ENCODE measurements at places on chromosomes 4 and X.

- no peak for DNase-seq
Measured at GRCh38 chr4:48634688-48635308, 144.7 kb downstream of the ZAR1 start.

DNA sequence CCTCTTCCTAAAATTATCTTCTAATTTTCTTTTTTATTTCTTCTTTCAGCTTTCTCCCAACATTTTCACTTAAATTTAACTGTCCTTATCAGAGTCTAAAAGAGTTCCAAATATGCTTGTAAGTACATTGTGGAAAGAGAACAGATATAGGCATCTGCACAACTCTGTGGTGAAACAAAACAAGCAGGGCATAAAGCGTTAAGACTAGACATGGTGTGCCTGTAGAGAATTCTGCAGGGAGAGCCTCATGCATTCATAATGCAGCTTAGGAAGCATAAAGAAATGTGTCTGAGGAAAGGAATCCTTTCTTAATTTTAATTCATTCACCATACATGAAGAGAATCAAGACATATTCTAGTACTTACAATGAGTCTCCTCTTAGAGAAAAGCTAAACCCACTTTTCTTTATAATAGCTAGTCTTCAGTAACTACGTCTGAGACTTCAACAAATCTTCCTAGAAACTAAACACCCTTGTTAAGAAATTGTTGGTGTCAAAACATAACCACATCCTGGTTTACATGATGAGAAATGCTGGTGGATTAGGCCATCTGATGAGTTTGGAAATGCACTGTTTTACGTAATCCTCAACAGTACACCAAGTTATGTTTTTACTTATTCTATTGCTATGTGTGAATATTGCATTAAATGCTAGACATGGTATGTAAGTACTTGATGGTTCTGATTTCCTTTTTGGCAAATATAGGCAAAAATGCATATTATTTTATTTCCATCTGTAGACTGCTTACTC, 307.8 kb upstream of the GIMD1 start:
- DNase-seq = no peak

DNA sequence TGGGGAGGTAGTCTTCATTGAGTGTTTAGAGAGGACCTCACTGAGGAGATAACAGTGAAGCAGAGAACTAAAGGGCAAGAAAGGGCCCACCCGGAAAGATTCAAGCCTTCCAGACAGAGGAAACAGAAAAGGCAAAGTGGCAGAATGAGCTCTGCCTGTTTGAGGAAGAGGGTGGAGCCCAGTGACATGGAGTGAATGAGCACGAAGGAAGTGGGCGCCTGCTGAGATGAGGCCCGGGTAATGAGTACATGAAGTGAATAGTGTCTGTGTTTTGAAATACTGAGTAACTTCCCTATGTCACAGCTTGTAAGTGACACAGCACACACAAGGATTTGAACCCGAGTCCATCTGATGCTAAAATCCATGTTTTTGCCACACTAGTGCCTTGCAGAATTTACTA, 32.5 kb upstream of the TLR2 start:
- peak; percentile 65 for DNase-seq

DNA sequence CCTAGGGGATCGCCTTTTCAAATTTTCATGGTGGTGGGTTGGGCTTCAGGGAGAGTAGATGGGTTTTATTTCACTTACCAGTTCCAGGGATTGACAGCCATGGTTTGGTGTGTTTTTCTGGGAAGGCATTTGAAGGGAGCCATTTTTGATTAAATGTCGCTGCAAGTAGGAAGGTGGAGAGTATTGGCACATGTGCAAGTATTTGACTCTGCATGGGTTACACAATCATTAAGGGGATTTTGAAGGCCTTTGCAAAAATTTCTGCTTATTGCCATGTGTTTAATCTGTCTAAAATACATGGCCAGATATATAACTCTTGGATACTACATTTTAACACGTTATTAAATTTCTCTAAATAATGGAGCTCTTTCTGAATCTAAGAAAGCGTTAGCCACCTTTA, 55.1 kb downstream of the GPAT3 start:
- no peak for DNase-seq

DNA sequence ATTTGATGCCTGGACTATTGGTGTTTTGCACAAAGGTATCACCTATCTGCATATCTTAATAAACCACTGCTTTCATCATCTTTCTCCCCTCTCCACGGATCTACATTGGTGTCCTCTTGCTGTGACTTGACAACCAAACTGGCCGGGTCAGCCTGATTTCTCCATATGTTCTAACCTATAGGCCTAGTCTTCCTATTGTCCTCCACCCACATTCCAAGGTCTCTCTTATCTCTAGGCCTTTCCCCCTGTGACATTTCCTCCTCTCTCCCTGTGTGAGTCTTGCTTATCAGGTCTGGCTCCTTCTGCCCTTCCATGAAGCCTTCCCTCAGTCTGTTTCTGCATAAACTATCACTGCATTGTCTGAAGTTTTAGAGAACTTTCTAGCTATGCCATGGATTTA, 33.7 kb downstream of the ARHGAP24 start:
- no peak for DNase-seq

GRCh38 chrX:105837232-105837631, 14.9 kb downstream of the NRK start:
- DNase-seq = no peak

DNA sequence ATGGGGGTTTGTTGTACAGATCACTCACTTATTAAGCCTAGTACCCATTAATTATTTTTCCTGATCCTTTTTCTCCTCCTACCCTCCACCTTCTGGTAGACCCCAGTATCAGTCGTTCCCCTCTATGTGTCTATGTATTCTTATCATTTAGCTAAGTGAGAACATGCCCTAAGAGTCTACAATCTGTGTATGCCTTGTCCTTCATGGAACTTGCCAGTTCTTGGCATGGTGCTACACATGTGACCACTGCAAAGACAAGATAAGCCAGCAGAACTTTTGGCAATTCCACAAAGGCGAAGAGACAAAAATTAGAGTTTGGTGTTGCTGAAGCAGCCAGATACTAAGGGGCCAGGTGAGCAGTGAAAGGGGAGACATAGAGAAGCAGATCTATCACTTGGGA, 101.3 kb downstream of the CORIN start:
- no peak for DNase-seq

- no peak for DNase-seq
Measured at GRCh38 chr4:176548571-176548970, 228.8 kb downstream of the SPCS3 start.

- no peak for DNase-seq
Measured at GRCh38 chrX:39212456-39212855, 411.2 kb downstream of the MID1IP1 start.

GRCh38 chrX:39759526-39760224, 338.1 kb downstream of the BCOR start:
- no peak for DNase-seq

GRCh38 chr4:75891611-75892010, 10.6 kb downstream of the PPEF2 start:
- no peak for DNase-seq

- DNase-seq = peak; percentile 25
Measured at GRCh38 chrX:119488749-119489148, 20.5 kb downstream of the SLC25A5 start.

GRCh38 chr4:67499799-67500198, 45.5 kb downstream of the CENPC start:
- DNase-seq = no peak

DNA sequence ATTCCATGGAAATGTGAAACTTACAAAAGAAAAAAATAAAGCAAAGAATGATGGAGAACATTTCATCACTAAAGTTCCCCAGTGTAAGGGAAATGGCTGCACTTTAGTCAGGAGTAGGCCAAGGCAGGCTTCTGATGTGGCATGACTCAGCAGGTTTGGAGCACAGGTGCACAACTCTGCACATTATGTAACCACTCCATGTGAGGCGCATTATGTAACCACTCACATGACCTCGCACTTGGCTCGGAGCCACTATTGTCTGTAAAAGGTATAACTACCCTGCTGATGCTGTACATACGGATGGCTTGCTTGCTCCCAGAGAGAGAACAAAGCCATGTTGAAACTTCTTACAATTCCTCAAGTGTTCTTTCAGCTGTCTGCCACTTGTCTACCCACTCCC, 727.6 kb downstream of the TRAM1L1 start:
- no peak for DNase-seq

DNA sequence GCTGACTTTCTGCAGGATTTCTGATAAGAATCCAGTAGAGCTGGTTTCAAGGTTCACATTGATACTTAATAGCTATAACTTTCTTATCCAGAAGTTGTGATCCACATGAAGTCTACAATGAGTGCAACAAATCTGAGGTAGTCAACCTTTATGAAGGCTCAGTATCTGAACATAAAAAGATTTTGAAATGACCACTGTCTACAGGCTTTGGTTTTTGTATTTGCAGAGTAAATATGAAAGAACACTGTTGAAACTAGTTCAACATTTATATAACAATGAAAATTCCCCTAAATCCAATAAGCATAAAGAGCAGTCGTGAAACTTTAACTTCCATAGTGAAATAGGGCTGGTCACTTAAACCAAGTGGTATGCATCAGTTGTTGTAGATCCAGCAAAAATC, 55.6 kb upstream of the RLIM start:
- DNase-seq = no peak

- DNase-seq = no peak
Measured at GRCh38 chr4:11097725-11098124, 331.0 kb downstream of the HS3ST1 start.

DNA sequence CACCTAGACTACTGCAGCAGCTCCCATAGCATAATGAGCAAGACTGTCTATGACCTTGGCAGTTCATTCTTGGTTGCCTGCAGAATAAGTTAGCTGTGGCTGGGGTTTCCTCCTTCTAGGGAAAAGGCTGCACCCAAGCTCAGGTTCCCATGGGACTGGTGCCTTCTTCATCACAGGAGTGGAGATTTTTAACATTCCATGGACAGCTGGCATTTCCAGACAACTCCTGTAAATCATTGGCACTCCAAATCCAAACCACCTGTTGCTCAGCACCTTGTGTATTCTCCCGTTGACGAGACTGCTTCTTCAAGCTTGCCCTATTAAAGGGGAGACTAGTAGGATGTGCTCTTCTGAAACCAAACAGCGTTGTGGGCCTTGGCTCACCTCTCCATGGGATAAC, 7.8 kb upstream of the NUP54 start:
- DNase-seq = no peak

DNA sequence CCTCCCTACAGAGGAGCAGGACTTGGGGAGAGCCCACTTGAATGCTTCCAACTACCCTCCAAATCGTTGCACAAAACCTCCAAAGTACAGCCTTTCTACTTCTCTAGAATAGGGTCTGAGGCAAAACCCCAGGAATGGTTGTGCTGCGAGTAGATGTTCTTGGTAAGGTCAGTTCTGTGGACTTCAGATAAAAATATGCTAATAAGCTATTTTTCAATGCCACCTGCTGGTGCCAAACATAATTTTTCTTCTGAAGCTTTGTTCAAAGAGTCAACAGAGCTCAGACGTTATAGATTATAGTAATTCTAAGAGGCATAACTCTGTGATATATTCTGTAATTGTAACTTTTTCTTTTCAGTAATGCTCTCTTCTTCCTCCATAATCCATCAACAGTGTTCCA, 425.7 kb downstream of the GPAT3 start:
- no peak for DNase-seq

DNA sequence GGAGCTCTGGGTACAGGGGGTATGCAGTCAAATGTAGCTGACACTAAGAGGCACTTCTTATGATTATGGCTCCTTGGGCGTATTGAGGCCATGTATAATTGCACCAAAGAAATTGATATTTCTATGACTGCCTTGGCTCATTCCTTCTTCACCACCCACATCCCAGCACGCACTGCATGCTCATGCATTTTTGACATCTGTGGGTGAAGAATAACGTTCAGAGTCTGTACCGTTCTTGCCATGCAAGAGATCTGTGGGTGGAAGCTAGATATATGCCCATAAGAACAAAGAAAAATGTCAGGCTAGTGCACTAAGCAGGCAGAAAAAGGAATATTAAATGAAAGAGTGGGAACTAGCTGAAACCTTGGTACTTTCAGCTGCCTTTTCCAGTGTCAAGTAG, 93.4 kb downstream of the EMCN start:
- DNase-seq = no peak

- no peak for DNase-seq
Measured at GRCh38 chr4:14237911-14238310, 610.4 kb upstream of the BOD1L1 start.

- DNase-seq = no peak
Measured at GRCh38 chr4:143417679-143418403, 81.2 kb downstream of the GAB1 start.

DNA sequence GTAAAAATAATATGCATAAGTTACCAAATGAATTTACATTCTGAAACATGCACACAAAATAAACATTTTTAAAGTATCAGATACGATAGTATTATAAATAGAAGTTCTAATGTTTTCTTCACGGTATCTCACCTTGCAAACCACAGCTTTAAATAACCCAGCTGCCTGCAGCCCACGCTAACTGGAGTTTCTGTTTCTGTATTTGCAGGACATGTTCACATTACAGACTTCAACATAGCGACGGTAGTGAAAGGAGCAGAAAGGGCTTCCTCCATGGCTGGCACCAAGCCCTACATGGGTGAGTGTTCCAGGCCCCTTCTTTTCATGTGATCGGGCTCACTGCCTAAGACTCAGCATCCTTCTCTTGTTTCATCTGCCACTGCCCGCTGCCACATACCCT, 291.7 kb downstream of the EVC2 start:
- no peak for DNase-seq

- DNase-seq = no peak
Measured at GRCh38 chr4:93646233-93646930, 182.2 kb upstream of the ATOH1 start.

DNA sequence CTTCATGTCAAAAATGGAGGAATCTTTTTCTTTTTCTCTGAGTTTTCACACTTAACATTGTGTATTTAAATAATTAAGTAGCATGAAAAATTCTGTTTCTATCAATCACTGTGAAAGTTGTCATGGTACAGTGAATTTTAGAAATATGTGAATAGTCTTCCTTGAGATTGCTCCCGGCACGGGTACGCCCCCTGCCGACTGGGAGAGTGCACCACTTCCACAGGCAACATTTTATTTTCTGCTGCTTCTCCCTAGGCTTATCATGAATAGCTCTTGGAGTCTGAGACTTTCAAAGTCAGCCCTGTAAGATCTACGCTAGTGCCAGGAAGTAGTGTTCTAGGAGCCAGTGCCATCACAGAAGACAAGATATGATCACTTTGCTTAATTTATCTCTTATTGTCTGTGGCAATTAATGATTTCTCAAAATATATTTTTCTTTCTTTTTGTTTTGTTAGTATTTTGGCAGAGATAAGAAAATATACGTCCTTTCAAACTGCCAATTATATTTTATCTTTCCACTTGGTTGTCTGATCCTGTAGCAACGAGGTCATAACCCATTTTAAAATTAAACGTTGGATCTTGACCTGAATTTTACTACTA, 763.8 kb upstream of the AADAT start:
- DNase-seq = no peak

DNA sequence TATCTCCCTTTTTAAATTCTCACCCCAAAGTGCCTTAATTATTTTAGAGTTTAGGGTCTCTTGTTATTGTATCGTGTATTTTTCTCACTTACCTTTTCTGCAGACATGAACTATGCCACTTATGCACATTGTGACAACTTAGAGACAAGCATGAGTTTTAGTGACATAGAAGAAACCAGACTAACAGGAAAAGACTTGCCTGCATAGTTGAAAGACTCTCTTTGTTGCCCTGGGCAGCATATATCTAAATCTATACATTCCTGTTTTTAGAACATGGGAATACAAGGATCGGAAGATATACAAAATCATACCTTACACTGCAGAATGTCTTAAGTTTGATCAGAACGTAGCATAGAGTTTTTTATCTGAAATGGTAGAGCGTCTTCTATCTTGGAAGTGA, 45.1 kb upstream of the ANKRD17 start:
- DNase-seq = no peak

GRCh38 chr4:5710961-5711478, at the start of gene EVC:
Gene EVC, plus strand, starts transcription at chr4:5711201. Its CDS starts 180 bp downstream, at chr4:5711381.
- no peak for DNase-seq

Measured in CD4-positive, alpha-beta T cell treated with Interleukin-6 at 100 ng/mL for 8 hours (primary cell).